Psoas muscle (tissue), 8 donors: ENCODE measurements at places on chromosomes 11 and 22.
A peak's percentile ranks its signal among the peaks of the same experiment; 100 is the strongest.

DNA sequence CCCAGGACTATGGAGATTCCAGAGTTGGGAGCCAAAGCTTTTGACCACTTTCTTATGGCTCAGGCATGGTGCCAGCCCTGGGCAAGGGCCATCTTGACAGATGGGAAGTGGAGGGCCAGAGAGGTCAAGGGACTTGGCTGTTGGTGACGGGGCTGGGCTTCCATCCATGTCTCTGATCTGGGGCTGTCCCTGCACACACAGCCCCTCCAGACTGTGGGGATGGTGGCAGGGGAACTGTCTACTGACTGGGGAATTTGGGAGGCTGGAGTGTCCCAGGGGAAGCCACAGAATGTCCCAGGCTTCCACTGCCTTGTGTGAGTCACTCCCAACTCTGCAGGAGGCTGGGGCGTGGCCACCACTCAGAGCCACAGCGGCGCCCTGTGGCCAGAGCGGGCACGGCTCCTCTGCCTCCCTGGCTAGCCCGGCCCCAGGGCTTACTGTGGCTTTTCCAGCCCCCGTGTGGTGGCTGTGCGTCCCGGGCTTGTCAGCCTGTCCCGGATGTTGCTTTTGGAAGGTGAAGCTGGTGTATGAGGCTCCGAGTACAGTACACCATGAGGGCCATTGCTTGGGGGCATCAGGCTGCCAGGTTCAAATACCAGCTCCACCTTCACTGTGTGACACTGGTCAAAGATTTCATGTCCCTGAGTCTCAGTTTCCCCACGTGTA is 19.6 kb downstream of the C22orf23 start:
- peak; percentile 91 for DNase-seq

DNA sequence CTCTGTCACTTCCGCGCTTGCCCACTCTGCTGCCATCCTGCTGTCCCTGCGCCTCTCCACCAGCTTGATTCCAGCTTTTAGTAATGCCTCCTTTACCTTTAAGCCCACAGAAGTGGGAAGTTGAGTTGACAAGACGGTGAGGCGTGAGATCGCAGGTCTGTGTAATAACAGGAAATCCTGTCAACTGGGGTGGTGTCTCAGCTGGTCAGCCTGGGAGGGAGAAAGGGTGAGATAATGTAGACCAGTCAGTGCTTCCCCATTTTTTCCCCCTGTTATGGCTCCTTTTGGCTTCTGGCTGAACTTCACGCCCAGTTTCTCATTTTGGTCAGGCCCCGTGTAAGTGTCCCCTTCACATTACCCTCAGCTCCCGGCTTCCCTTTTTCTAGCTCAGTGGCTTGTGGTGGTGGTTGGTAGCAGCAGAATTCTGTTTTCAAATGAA is 98.9 kb downstream of the TRAF6 start:
- no peak for DNase-seq

GRCh38 chr11:83566950-83567349 is 280.8 kb upstream of the CCDC90B start:
- DNase-seq = no peak

GRCh38 chr11:26070714-26071380 is 261.1 kb upstream of the ANO3 start:
- no peak for DNase-seq

DNA sequence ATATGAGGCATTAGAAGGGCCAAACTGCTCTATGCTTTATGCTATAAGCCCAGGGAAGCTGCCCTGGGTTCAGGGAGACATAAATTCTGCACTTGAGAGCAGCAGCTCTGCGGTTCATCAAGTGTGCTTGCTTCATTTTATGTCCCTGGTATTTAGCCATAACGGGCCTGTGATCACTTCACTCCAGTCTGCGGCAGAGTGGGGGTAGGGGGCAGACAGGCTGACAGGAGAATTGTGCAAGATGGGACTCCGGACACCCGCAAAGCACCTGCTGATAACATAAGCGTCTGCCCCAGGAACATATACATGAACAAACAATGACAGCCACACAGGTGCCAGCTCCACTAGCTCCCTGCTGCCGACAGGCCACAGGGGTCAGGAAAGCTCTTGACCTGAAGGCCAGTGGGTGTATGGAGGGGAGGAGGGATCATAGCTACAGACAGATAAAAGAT is 56.1 kb downstream of the SMCO4 start:
- no peak for DNase-seq

- no peak for DNase-seq
These were observed 8.8 kb upstream of the MB start for GRCh38 chr22:35625763-35626432.

- DNase-seq = no peak
These were observed 494.6 kb downstream of the MIAT start for GRCh38 chr22:27152033-27152432.

DNA sequence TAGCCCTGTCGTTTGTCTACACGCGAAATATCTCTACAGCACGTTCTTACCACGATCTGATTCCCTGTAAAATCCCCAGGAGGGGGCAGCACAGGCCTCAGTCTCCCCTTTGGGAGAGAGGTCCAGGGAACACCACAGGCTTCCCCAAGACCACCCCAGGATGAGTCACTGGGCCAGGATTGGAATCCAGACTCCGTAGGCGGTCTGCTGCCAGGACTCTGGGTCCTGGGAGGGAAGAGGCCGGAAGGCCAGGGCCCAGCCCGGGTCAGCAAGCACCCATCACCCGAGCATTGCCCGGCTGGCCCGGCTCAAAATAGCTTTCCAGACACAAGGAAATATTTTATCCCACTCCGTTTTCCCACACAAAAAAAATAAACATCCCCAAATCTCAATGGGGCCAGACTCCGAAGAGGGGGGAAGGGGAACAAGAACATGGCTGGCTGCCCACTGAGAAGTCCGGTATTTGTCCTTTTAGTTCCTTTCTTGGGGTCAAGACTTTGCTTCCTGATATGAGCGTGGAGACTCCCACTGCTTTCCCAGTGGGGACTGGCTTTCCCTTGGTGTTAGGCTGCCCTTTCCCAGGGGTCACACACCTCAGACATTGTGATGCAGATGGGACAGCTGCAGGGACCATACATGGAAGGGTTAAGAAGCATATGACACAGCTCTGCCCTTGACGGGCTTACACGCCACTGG is 91.3 kb downstream of the LRRC32 start:
- peak; percentile 51 for DNase-seq

DNA sequence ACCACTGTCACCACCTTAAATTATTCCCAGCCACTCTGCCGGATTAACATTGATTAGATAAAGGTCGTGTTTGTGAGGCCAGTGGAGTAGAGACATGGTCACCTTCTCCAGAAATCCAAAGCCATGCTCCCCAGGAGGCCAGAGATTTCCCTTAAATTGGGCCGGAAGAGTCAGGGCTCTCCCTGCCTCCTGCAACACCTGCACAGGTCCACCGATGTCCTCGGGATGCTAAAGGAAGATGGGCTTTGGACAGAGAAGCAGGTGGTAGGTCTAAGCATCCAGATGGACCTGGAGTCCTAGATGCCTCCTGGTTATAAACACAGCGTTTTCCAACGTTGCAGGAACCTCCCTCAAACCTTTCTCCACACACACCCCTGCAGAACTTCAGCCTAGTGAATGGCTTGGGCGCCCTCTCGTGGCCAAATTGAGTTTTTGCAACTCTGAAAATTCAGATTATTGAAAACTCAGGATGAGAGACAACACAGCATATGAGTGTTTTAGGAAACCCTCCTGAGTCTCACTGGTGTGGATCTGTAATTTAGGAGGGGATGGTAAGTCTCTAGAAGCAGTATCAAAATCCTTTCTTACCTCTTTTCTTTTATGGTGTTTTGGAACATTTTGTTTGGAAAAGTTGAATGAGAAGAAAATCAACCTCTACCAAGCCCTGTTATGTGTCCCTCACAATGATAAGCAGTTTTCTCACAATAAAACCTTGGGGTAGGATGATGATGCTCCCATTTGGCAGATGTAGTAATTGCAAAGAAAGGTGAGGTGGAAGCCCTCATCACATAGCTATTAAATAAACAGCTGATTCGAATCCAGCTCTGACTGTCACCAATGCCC is 109.6 kb downstream of the RRAS2 start:
- DNase-seq = peak; percentile 75

GRCh38 chr22:26679003-26679629 is 21.7 kb downstream of the MIAT start:
- DNase-seq = peak; percentile 80

DNA sequence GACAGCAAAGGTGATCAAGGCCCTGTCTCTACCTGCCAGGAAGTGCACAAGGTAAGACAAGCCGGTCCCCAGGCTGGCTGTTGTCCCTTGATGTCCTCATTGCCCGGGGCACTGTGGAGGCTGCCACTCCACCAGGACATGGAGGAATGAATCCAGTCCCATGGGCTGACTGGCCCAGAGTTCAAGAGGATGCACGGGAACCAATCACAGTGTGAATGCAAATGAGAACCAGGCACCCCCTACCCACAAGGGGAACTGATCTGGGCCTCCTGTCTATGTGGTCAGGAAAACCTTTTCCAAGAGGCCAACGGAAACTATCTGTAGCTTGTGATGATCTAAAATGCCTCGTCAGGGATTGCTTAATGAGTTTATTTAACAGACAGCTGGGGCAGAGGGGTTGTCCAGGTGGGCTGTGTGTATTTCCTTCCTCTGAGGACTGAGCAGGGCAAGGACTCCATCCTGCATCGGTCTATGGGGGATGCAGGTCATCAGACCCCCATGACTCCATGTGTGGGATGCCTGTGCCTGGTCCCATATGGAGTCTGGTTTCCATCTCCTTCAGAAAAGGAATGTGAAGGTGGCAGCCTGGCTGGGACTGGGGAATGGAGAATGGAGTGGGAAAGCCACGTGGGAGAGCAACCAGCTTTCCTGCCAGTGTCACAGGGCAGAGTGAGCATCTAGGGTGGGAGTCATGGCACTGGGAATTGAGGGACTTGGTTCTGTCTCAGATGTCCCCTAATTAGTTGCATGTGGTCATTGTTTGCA is 60.5 kb downstream of the CD82 start:
- no peak for DNase-seq

- no peak for DNase-seq
These were observed 63.8 kb downstream of the IGLL1 start for GRCh38 chr22:23516304-23516703.
